Hippocampal formation (tissue), 2 donors: ENCODE measurements at places on chromosomes 4 and X.

- no peak for DNase-seq
These were observed 689 bp downstream of the NR0B1 start for GRCh38 chrX:30308263-30309138.

DNA sequence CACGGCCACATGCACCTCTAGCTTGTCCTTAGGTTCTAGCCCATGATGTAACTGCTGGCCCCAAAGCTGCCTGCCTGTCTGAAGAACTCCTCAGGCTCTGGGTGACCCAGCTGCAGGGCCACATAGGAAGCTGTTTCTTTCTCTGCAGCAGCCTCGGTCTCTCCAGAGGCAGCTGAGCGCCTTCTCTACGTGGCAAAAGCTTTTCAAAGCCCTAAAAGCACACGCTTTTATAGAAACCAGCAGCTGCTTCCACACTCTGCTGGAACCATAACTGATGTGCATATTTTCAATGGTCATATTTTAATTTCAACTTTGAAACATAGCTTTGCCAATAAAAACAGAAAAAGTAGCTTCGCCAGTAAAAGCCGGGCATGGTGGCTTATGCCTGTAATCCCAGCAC, 37.4 kb downstream of the FAM53A start:
- no peak for DNase-seq

- DNase-seq: no peak
These were observed 1176.7 kb downstream of the NLGN4X start for GRCh38 chrX:5051831-5052491.

GRCh38 chrX:87338510-87338909, 179.1 kb upstream of the KLHL4 start:
- no peak for DNase-seq

- no peak for DNase-seq
These were observed 1285.8 kb downstream of the TECRL start for GRCh38 chr4:63123441-63123840.

DNA sequence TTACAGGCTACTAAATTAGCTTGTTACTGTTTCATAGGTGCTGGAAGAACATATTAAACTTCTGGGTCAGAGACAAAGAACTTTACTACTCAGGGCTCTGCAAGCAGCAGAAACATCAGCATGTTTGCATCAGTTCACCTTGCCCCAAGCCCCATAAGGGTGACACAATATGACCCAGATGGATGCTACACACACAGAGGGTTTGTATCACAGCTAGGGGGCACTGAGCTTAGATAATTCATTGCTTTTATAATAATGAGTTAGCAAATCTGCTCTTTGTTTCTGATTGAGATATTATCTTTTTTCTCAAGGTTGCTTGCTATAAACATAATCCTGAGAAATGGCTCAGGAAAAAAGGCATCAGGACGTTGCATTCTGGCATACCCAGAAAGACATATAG, 4.8 kb upstream of the SYNPO2 start:
- no peak for DNase-seq

DNA sequence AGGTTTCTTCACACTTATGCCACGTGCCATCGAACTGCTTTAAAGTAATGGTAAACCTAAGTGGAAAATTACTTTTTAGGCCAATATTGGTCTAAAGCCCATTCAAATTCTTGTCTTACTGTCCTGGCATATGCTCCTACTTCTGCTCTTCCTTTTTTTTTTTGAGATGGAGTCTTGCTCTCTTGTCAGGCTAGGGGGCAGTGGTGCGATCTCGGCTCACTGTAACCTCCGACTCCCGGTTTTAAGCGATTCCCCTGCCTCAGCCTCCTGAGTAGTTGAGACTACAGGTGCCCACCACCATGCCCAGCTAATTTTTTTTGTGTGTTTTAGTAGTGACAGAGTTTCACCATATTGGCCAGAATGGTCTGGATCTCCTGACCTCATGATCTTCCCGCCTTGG, 129.0 kb upstream of the TECRL start:
- DNase-seq: no peak

- no peak for DNase-seq
These were observed 208.3 kb downstream of the GABRB1 start for GRCh38 chr4:47239649-47240048.

GRCh38 chr4:68864438-68865187, 48.8 kb downstream of the UGT2B10 start:
- no peak for DNase-seq

GRCh38 chr4:71749008-71749594, 34.8 kb downstream of the GC start:
- DNase-seq: no peak

GRCh38 chr4:80637190-80637589, 301.7 kb downstream of the CFAP299 start:
- no peak for DNase-seq

DNA sequence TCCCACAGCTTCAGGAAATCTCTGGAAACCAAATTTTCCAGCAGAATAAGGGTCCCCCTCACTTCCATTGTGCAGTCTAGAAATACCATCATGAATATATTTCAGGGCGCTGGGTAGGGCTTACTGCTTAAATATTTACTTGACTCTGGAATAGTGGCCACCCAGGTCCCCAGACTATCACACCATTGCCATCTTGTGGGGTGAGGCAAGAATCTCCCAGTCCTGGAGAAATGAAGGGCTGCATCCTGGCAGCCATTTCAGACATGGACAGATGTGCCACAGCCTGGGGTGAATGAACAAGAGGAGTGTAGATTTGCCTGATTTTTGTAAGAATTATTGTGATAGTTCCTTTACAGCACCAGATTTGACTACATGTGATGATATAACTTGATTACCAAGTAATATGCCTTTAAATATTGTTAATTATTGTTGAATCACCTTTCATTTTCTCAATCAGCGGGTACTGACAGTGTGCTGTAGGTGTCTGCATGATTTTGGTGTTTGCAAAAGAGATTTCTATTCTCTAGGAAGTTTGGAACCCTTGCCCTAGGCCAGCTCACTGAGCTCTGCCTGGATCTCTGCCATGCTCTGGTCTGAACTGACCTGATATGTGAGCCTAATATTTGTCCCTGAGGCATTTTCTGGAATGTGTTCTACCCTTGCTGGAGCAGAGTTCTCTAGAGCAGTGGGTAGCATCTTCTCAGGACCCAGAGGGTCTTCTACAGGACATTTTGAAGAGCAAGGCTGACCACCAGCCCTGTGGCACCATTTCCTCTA, 183.4 kb downstream of the KIT start:
- DNase-seq: peak; percentile 36

DNA sequence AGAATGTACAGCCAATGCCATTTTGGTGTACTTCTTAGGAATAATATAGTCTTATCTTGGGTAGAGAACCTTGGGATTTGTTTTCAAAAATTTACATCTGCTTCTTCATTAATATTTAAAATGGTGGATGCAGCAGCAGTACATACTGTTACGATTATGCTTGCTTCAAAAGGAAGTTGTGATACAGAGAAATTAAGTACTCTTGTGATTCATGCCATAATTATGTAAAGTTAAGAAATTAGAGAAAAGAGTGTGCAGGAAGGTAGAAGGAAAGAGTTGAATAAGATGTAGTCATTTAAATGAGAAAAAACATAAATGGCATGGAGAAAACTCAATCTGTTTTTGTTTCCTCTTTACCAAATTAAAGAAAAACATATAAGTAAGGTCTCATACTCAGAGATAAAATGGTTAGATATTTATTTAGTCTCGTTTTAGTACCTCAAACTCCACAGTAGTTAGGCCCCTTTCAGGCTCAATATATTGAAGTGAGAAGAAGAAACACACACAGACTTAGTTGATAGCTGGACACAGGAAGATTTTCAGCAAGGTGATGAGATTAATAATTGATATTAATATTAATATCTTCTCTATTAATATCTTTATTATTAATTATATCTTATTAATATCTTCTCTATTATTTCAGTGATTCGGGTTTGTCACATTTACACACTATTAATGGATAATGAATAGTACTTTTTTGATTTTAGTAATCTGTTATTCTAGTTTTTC, 70.1 kb upstream of the HPGD start:
- DNase-seq: no peak

GRCh38 chr4:8580321-8581093, at the start of gene GPR78:
Gene GPR78, plus strand, starts transcription at chr4:8580392. Its CDS starts 591 bp downstream, at chr4:8580983.
- no peak for DNase-seq

- DNase-seq: no peak
These were observed 79.5 kb downstream of the HMGB2 start for GRCh38 chr4:173254646-173255045.

GRCh38 chr4:140789759-140790158, 33.6 kb upstream of the TBC1D9 start:
- no peak for DNase-seq

GRCh38 chr4:80713409-80713808, 317.1 kb upstream of the BMP3 start:
- no peak for DNase-seq

DNA sequence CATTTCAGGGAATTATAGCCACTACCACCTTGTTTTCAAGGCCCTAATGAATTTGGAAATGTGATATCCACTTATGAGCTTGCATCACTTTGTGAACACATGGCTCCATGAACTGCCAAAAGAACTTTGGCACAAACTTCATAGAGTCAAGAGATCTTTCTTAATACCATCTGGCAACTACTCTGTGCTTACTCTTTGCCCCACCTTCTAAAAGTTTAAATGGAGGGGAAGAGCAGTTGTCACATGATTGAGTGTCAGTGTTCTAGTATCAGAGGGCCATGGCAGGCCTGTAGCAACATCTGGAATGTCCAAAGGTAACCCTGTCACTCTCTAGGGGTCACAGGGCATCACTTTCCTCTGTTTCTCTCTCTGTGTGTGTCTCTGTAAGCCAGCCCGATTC, 2.6 kb upstream of the ADH1B start:
- no peak for DNase-seq

GRCh38 chr4:138406876-138407275, 164.7 kb upstream of the SLC7A11 start:
- DNase-seq: no peak

- no peak for DNase-seq
These were observed 155.8 kb downstream of the ANTXR2 start for GRCh38 chr4:79917246-79917645.

- DNase-seq: no peak
These were observed 156.6 kb upstream of the FTHL17 start for GRCh38 chrX:31228415-31228832.

DNA sequence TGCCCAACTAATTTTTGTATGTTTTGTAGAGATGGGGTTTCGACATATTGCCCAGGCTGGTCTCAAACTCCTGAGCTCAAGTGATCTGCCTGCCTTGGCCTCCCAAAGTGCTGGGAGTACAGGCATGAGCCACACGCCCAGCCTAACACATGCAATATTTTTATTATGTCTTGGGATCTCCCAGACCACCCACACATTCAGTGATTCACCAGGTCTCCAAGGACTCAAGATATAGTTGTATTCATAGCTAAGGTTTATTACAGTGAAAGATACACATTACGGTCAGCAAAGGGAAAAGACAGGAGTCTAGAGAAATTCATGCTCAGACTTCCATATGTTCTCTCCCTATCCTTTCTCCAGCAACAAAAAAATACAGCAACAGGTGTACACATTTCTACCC, 25.5 kb upstream of the FAM120C start:
- DNase-seq: no peak

GRCh38 chr4:182067828-182068227, 175.4 kb upstream of the TENM3 start:
- no peak for DNase-seq

GRCh38 chr4:112431158-112431557, 84.8 kb downstream of the NEUROG2 start:
- no peak for DNase-seq

- DNase-seq: no peak
These were observed 262.0 kb downstream of the COL25A1 start for GRCh38 chr4:109040441-109040840.

DNA sequence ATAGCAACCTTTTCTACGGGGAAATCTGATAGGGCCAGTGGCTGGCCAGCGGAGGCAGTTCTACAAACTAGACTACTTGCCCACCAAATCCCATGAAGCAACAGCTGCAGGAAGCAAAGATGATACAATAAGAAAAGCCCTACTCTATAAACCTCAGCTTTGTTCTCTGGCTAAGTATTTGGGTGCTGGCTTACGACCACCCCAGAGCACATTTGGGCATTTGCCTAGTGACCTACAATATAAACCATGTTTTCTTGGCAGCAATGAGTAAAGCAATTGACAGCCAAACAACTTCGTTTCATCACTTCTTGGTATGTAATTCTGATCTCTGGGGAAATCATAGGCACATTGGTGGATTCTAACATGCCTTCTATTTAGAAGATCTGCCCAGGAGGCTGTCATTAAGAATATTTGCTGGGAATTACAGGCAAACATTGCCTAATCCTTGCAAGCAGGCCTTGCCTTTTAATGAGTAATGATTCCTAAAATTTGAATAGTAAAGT, 7.5 kb upstream of the LHFPL1 start:
- DNase-seq: no peak

- DNase-seq: no peak
These were observed 48.2 kb downstream of the CASK start for GRCh38 chrX:41875142-41875541.

GRCh38 chrX:19237901-19238300, 105.8 kb upstream of the PDHA1 start:
- DNase-seq: no peak

- DNase-seq: no peak
These were observed 196.3 kb downstream of the GPAT3 start for GRCh38 chr4:83732114-83732635.

- no peak for DNase-seq
These were observed 47.2 kb downstream of the RAB33B start for GRCh38 chr4:139501117-139501516.

- DNase-seq: no peak
These were observed 2.8 kb downstream of the STAG2 start for GRCh38 chrX:123964156-123964834.

- no peak for DNase-seq
These were observed 37.2 kb downstream of the CXXC4 start for GRCh38 chr4:104457308-104457981.

GRCh38 chrX:107207089-107207488, 678 bp downstream of the DNAAF6 start:
- no peak for DNase-seq

GRCh38 chr4:7332216-7333023, 102.3 kb downstream of the PSAPL1 start:
- DNase-seq: no peak

GRCh38 chrX:20514358-20514757, 247.6 kb upstream of the RPS6KA3 start:
- no peak for DNase-seq

GRCh38 chr4:47615385-47615784, 130.3 kb downstream of the ATP10D start:
- DNase-seq: no peak
